ENCODE measurements at places on chromosomes 12 and 14.

DNA sequence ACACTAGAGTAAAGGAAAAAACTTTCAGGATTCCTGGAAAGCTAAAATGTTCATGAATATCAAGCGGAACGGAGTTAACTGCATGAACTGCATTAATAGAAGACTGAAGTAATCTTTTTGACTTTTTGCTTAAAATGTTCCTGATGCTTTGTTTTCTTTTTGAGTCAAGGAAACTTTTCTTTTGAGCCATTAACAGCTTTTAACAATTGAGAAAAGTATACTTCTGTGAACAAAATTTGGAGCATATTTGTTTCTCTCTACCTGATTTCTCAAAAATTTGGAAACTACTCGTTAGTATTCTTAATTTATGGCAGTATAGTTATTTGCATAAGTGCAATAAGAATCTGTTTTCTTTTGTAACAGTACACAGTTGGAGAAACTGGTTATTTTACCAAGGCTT, 78.5 kb downstream of the CALM1 start:
- H3K27me3 ChIP-seq, result no peaks in the 10 kb centered on the region
- no peak for DNase-seq
- H3K36me3 ChIP-seq, result no peaks in the 10 kb centered on the region
- no peak overlapping the region for H3K27ac ChIP-seq
- no peak overlapping the region for H3K4me3 ChIP-seq

DNA sequence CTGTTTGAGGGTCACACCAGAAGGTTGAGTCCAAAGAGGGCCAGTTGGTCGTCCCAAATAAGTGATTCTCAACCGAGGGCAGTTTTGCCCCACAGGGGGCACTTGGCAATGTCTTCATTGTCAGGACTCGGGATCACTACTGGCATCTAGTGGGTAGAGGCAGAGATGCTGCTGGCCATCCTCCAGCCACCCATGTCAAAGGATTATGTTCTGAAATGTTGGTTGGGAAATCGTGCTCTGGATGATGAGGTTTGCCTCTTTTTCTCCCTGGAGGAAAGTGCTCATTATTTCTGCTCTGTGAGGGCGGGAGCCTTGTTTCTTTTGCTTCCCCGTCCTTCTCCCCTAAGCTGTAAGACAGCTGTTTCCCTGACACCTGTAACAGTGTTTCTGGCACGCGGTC, 3.6 kb downstream of the ZNF839 start:
- peak; percentile 88 for DNase-seq
- H3K36me3 ChIP-seq, result peaks cover 19% of the 10 kb centered on the region
- no peak overlapping the region for H3K4me3 ChIP-seq
- no peaks in the 10 kb centered on the region for H3K27me3 ChIP-seq
- peak overlapping the region; percentile 68 for H3K27ac ChIP-seq

- no peak for DNase-seq
- no peaks in the 10 kb centered on the region for H3K27me3 ChIP-seq
- no peaks in the 10 kb centered on the region for H3K36me3 ChIP-seq
- peaks cover 19% of the 10 kb centered on the region for H3K4me1 ChIP-seq
- no peak overlapping the region for H3K27ac ChIP-seq
These were observed 47.8 kb downstream of the SLC25A21 start for GRCh38 chr14:37124614-37125013.

GRCh38 chr12:105273601-105274000, 37.6 kb upstream of the APPL2 start:
- H3K4me3 ChIP-seq, result no peak overlapping the region
- H3K27ac ChIP-seq, result no peak overlapping the region
- no peaks in the 10 kb centered on the region for H3K36me3 ChIP-seq
- H3K4me1 ChIP-seq, result no peaks in the 10 kb centered on the region

- H3K27ac ChIP-seq, result no peak overlapping the region
- H3K36me3 ChIP-seq, result no peaks in the 10 kb centered on the region
- H3K4me3 ChIP-seq, result no peak overlapping the region
- DNase-seq, result no peak
- no peaks in the 10 kb centered on the region for H3K27me3 ChIP-seq
These were observed 1356.9 kb downstream of the TMEM121 start for GRCh38 chr14:106883218-106883692.

DNA sequence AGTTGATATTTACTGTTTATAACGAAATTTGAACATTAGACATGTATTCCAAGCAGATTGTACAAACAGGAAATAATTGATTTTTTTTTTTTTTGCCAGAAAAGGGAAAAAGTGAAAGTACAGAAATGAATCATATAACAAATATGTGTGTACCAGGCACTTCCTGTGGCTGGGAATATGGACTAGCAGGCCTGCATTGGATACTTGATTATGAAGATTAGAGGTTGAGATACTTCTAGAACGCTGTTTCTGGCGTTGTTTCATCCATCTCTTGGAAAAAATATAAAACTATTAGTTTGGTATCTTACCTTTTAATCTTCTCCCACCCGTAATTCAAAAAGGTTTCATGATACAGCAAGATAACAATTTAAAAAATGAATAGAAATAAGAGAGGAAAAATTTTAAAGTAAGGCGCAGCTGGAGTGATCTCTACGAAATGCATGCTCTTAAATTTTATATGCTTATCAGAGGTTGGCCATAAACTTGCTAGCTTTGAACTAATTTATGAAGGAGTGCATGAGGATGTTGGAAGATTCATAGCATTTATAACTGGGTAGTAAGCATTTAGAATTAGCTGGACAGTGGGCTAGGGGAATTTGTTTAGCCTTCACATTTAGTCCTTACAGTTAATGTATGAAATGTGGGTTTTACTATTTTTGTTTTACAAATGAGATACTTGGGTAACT, 90.8 kb downstream of the AEBP2 start:
- DNase-seq, result no peak
- peaks cover 11% of the 10 kb centered on the region for H3K4me1 ChIP-seq
- no peaks in the 10 kb centered on the region for H3K36me3 ChIP-seq
- no peaks in the 10 kb centered on the region for H3K27me3 ChIP-seq
- H3K27ac ChIP-seq, result no peak overlapping the region

DNA sequence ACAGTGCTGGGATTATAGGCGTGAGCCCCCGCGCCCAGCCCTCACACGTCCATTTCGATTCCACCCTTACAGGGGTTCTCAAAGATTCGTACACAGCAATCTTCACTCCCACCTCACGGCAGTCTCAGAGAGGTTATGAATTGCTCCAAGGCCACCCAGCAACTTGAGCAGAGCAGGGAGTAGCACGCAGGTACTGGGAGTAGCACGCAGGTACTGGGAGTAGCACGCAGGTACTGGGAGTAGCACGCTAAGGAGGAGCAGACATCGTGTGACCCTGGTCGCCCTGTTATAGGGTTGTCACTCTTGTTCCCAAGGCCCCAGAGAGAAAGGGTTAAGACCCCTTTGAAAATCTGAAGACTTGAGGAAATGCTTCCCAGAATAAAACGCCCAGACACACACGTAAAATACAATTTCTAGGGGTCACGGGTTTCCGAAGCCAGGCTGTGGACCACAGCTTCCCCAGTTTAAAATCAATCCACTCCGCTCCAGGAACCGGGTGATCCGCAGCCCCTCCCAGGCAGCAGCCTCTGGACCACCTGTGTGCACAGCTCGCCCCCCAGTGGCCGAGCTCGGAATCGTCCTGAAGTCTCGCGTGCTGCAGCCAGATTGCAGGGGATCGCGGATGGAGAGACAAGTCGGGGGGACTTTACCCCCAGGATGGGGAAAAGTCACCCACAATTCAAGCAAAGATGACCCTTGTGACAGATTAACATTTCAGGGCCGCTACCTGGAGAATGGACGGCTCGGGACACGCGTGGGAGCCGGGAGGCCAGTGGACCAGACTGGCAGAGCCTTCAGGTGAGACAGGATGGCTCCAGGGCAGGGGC, 92.0 kb downstream of the SCARB1 start:
- H3K27me3 ChIP-seq, result peaks cover 4% of the 10 kb centered on the region
- no peaks in the 10 kb centered on the region for H3K36me3 ChIP-seq
- peak; percentile 89 for DNase-seq
- peaks cover 16% of the 10 kb centered on the region for H3K4me1 ChIP-seq
- H3K27ac ChIP-seq, result no peak overlapping the region

DNA sequence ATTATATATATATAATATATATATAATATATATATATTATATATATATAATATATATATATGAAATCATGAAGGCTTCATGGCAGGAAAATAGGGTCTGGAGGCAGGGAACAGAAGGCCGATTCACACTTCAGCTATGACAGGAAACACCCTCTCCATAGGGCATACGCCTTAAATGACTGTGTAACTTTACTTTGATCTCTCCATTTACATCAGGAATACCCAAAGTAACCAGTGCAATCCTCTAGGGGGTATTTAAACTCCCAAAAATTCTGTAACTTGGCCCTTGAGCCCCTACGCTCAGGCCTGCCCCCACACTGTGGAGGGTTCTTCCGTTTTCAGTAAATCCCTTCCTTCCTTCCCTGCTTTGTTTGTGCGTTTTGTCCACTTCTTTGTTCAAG, 40.4 kb upstream of the PPP2R5C start:
- H3K4me1 ChIP-seq, result no peaks in the 10 kb centered on the region
- no peak overlapping the region for H3K4me3 ChIP-seq
- H3K36me3 ChIP-seq, result no peaks in the 10 kb centered on the region
- no peak overlapping the region for H3K27ac ChIP-seq
- DNase-seq, result no peak
- peaks cover 5% of the 10 kb centered on the region for H3K27me3 ChIP-seq

GRCh38 chr14:71737760-71738159, 194.5 kb upstream of the RGS6 start:
- H3K4me1 ChIP-seq, result no peaks in the 10 kb centered on the region
- no peaks in the 10 kb centered on the region for H3K27me3 ChIP-seq
- DNase-seq, result no peak
- no peak overlapping the region for H3K4me3 ChIP-seq
- no peak overlapping the region for H3K27ac ChIP-seq

- no peak for DNase-seq
- H3K27ac ChIP-seq, result no peak overlapping the region
- H3K4me3 ChIP-seq, result no peak overlapping the region
- H3K27me3 ChIP-seq, result no peaks in the 10 kb centered on the region
- H3K36me3 ChIP-seq, result peaks cover 34% of the 10 kb centered on the region
These were observed 25.8 kb downstream of the STYX start for GRCh38 chr14:52755607-52756316.

- no peak for DNase-seq
- no peaks in the 10 kb centered on the region for H3K4me1 ChIP-seq
- H3K36me3 ChIP-seq, result peaks cover 22% of the 10 kb centered on the region
These were observed 6.9 kb upstream of the DYNLL1 start for GRCh38 chr12:120489018-120489417.

- no peaks in the 10 kb centered on the region for H3K36me3 ChIP-seq
- DNase-seq, result no peak
- H3K4me3 ChIP-seq, result no peak overlapping the region
- H3K27ac ChIP-seq, result no peak overlapping the region
These were observed 45.8 kb downstream of the CRADD start for GRCh38 chr12:93722835-93723567.

- H3K36me3 ChIP-seq, result no peaks in the 10 kb centered on the region
- no peaks in the 10 kb centered on the region for H3K4me1 ChIP-seq
- no peak for DNase-seq
- H3K27ac ChIP-seq, result no peak overlapping the region
These were observed 1052.9 kb downstream of the TMTC2 start for GRCh38 chr12:83739607-83740006.

- DNase-seq, result no peak
- H3K4me1 ChIP-seq, result no peaks in the 10 kb centered on the region
- no peak overlapping the region for H3K27ac ChIP-seq
- H3K36me3 ChIP-seq, result no peaks in the 10 kb centered on the region
- no peaks in the 10 kb centered on the region for H3K27me3 ChIP-seq
These were observed 43.0 kb upstream of the NTF3 start for GRCh38 chr12:5388581-5389535.
